HepG2 (cell line): ENCODE measurements at places on chromosomes 4 and X.

GRCh38 chr4:38673130-38673978 is 9.4 kb downstream of the KLF3 start:
- peak; percentile 95 for DNase-seq

GRCh38 chr4:48979914-48980579 is 6.0 kb upstream of the CWH43 start:
- no peak for DNase-seq

DNA sequence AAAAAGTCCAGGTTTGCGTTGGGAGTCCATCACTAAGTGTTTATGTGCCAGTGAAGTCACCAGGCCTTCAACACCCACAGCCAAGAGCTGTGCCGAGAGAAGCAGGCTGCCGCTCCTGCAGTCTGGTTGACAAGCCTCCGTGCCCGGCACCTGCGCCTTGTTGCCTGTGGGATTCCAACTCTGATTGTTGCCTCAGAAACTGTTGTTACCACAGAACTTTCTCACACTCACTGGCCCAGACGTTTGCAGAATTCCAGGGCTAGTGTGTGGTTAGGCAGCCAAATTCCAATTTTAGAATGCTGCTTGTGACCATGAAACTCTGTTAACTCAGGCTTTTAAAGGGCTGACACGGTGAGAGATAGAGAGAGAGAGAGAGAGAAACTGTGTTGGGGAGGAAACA is 119.5 kb upstream of the LIMCH1 start:
- no peak for DNase-seq

- DNase-seq: no peak
These were observed 1393.4 kb upstream of the PCDH7 start for GRCh38 chr4:29326816-29327215.

DNA sequence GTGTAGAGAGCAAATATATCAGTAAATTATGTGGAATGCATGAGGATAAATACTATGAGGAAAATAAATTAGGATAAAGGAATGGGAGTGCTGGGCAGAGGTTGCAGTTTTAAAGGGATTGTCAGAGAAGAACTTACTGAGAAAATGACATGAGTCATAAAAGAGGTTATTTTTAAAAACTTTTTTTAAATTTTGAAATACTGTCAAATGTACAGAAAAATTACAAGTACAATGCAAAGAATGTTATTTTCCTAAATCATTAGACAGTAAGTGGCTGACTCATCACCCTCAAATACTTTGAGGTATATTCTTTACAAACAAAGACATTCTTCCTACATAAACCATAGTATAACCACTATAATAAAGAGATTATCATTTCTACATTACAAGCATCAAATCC is 29.8 kb upstream of the H2AZ1 start:
- DNase-seq: no peak

DNA sequence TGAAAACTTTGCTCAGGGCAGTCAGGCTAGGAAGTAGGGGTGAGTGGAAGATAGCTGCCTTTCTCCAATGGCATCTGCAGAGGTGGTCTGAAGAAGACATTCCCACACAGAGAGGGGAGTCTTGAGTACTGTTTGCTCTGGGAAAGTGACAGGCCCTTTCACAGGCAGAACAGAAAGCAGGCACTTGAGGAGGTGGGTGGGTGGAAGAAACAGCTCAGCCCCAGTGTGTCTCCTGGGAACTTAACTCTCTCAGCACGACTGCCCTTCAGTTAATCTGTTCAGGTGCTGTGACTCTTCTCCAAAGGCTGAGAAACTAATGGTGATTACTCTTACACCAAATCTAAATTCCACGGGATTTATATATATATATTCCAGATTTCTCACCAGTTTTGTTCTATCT is 28.3 kb downstream of the ENOPH1 start:
- no peak for DNase-seq

- no peak for DNase-seq
These were observed 64.9 kb upstream of the SCOC start for GRCh38 chr4:140308366-140309123.

GRCh38 chr4:87851953-87852352 is 19.2 kb downstream of the MEPE start:
- no peak for DNase-seq

GRCh38 chrX:150897421-150898320 is 797 bp downstream of the CD99L2 start:
- no peak for DNase-seq

DNA sequence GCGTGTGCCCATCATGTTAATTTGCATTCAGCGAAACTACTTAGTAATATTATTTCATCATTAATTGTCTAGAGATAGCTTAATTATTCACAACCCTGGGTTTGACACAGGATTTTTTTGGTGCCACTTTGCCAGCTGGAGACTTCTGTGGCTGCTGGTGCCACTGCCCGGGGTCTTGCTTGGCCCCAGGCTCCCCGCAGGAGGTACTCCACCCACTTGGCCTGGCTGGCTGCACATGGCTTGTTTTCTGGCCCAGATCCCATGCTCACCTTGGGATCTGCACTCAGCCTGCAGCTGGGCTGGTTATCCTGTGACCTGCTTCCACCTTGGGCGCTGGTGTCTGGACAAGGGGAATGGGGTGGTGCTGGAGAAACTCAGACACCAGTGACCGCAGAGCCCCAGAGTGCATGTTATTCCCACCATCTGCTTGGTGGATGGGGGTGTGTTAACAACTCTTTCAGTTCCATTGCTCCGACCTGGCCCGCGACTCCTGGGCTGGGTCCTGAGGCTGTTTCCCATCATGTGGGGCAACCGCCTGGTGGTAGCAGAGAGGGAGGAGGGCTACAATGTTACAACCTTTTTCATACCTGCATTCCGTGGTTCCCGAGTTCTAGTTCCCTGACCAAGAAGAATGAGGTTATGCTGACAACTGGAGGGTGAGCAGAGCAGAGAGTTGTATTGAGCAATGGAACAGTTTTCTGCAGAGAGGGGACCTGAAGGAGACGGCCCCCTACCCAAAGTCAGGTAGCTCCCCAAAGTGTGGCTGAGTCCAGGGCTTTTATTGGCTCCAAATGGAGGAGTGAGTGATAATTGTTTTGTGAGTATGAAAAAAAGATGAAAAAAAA is 1950.0 kb upstream of the IGFBP7 start:
- DNase-seq: no peak

- peak; percentile 58 for DNase-seq
These were observed 80.2 kb downstream of the CRMP1 start for GRCh38 chr4:5812506-5813229.

DNA sequence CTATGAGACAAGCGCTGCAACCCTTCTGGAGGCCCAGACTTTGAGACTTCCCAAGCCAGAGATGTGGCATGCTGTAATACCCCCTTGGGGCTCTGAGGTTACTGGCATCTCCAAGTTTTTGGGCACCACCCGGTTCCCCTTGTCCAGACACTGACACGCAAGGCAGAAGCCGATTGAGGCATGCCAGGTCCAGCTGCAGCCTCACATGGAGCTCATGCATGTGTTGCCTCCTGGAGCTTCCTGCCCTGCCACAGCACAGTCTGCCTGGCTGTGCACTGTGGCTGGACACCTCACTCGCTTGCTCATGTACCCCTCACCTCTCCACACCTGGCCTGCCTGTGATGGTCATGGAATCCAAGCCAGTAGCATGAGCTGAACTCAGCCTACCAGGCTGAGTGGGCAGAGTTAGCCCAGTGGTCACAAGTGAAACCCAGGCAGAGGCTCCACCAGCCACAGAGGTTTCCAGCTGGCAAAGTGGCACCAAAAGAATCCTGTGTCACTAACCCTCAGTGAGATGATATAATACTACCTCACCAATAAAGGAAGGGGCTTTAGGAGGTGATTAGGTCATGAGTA is 789.2 kb upstream of the INTU start:
- DNase-seq: no peak

DNA sequence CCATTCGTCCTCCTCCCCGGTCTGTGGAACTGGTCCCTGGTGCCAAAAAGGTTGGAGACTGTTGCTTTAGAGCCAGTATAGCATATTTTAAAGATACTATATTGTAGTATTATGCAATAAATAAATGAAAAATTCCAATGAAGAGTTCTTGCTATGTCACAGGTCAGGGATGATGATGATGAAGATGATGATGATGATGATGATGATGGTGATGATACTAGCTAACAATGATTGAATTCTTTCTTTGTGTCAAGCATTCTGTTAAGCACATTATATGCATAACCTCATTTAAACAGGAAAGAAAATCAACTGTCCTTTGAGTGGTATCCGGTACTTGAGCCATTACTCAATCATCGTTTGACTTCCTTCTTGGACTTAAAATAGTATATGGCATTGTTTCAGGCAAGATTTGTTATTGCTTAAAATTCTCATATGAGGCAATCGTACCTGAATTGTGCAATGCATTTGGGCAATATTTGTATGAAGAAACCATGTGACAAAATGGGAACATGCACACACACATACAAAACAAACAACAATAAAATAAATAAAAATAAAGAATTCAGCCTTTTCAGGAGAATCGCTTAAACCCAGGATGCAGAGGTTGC is 22.8 kb upstream of the TLR2 start:
- DNase-seq: no peak

DNA sequence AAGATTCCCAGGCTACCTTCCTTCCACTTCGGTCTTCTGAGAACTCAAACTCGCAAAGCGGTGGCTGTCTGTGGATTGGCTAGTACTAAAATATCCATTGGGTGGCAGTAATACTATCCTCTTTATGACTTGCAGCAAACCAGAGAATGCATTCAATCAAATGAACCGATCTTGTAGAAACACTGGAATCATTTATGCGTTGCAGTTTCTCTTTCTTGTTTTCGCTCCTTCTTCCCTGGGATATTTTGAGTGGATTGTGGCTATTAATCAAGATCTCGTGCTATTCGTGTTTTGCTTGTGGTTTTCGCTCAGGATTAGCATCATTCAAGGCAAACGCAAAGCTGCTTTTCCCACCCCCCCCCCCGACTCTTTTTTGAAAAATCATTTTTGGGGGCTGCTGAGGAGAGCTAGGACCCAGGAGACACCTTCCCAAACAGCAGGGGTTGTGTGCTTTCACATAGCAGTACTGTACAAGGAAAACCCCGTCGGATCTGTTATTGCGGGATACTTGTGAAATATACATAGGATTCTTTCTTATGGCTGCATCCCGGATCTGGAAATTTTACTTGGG is at the start of gene IL1RAPL1:
TSS of gene IL1RAPL1 (plus strand) at position 466 of the 571 bp plus-strand sequence.
- no peak for DNase-seq

DNA sequence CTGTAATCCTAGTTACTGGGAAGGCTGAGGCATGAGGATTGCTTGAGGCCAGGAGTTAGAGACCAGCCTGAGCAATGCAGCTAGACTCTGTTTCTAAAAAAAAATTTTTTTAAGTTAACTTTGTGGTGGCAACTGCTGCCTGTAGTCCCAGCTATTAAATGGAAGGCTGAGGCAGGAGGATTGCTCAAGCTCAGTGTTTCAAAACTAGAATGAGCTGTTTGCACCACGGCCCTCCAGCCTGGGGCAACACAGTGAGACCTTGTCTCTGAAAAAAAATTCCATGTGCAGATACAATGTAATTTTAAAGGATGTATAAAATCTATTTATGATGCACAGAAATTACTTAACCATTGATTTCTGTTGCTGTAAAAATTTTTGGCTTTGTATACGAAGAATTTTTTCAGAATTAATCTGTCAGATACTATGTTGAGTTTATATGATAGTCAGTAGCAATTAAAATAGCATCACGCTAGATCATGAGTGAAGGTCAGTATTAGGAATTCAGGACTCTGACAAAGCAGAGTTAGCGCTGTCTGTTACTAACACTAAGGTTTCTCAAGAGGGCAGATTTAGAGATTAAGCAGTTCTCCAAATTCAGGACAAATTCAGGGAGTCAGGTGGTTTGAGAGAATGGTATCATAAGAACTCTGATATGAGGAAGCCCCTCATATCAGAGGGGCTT is 8.3 kb upstream of the AGA start:
- DNase-seq: no peak

DNA sequence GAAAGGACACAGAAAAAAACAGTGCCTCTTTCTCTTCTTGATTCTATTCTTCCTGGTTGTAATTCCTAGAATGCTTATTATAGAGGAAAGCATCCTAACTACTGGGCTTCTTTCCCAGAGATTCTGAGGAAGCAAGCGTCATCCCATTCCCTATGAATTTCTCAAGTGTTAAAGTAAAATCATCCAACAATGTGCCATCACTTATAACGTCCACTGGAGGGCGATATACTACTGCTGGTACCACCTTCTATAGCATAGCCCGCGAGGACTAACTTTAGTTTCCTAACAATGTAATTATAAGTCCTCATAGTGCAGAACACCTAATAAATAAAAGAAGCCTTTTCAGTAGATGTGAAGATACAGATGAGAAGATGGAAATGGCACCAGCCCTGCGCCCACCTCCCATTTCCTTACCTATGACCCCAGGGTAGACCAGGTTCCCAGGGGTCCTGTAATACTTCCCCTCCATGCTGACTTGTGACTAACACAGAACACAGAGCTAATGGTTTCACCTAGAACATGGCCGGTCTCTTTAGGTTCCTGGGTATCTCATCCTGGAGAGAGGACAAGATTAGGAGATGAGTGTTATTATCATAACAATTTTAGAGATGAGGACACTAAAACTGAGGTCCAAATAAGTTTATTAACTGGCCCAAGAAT is 4.2 kb downstream of the CENPVL3 start:
- peak; percentile 2 for DNase-seq

- no peak for DNase-seq
These were observed 154.6 kb downstream of the FMR1NB start for GRCh38 chrX:148135738-148136137.

GRCh38 chr4:101807351-101807750 is 16.8 kb downstream of the BANK1 start:
- no peak for DNase-seq

- no peak for DNase-seq
These were observed 15.2 kb downstream of the LINC00632 start for GRCh38 chrX:140724736-140725135.

DNA sequence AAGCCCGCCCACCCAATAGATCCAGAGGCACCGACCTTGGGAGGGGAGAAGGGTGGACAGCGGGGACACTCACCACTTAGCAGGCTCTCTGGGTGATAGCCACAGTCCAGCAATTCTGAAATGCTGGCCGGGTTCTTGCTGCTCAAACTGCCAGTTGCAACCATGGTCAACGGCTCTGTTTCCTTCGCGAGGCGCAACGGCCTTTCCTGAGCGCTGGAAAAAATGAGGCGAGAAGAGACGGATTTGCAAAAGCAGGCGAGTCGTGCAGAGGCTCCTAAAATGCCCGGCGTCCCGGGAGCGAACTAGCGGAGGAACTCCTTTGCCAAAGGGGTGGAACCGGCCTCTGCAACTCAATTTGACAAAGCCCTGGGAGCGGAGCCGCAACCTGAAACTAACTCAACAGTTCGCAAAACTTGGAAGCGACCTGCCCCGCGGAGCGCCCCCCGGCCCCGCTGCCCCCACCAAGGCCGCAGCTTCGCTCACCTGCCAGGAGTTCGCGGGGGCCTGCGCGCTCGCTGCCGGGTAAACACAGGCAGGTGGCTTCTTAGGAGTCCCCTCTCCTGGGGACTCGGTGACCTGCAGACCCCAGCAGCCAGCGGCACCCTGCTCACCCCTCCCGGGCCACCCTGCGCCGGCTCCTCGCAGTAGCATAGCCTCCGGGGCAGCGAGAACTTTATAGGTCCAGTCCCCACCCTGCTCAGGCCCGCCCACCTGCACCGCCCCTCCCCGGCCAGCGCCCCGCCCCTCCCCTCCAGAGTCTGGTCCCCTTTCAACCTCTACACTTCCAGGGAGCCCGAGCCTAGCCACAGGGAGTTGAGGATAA is at the start of gene DDIT4L:
TSS of gene DDIT4L (minus strand) at position 649 of the 823 bp plus-strand sequence. CDS start at position 164, 485 bp downstream.
- DNase-seq: no peak
